ENCODE measurements at places on chromosomes 5 and 9. TPM values are rescaled to one million over a fixed set of nuclear protein-coding genes. Genes with fewer than 3 reads are reported as not detected.

The NSMF gene
- total RNA-seq, result 35.5 TPM

The RNF224 gene
- not detected for total RNA-seq

The KCNV2 gene
- not detected for total RNA-seq

The ERCC8 gene
- 11.2 TPM for total RNA-seq

The CER1 gene
- not detected for total RNA-seq

The SARDH gene
- total RNA-seq, result 2.7 TPM

The GDNF gene
- total RNA-seq, result not detected

The IL7R gene
- total RNA-seq, result 162 TPM

The GPRIN1 gene
- 8.9 TPM for total RNA-seq

The ANKS6 gene
- total RNA-seq, result 10.0 TPM

The AQP3 gene
- total RNA-seq, result 72.5 TPM

The RGS7BP gene
- not detected for total RNA-seq
